ENCODE measurements at places on chromosomes 2 and 18.

DNA sequence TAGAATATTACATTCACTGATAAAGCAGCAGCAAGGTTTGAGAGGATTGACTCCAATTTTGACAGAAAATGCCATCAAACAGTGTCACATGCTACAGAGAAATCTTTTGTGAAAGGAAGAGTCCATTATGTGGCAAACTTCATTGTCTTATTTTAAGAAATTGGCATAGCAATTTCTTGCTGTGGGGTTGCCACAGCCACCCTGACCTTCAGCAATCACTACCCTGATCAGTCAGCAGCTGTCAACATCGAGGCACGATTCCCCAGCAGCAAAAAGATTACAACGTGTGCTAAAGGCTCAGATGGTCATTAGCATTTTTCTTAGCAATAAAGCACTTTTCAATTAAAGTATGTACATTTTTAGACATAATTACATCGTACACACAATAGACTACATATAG is 74.7 kb downstream of the PRKCE start:
- DNase-seq, result no peak

DNA sequence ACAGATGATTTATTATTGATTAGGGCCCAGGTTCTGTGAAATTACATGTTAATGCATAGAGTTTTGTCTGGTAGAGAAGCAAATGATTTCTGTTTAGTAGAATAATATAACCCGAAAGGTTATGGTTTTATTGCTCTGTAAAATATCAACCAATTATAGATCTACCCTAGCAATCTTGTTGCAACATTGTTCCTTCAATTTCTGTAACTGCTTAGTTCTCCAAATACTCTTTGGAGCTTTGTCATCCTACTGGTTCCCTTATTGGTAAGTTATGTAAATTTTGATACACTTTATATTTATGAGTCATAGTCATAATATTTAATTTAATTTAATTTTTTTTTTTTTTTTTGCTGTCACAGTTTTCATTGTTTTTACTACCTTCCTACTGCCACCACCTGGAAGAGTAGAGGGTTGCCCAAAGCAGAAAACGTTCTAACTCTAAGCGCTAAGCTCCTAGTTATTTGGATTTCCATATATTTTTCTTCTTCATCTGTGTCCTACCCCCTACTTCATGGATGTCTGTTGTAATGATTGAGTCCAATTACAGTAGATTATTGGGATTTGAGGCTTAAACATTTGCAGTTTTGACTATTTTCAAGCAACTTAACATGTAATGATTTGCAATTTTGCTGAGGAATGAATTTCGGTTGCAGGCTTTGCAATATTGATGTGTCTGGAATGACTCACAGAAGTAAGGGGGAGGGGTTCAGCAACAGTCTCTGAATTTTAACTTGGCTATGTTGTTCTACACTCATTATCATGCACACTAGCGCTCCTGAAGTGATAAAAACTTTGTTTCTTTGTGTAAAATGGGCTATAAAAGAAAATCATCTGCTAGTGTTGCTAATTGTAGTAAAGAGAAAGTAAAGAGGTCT is 51.1 kb downstream of the NABP1 start:
- DNase-seq, result no peak

- no peak for DNase-seq
Measured at GRCh38 chr2:236691799-236692167, 122.2 kb downstream of the ACKR3 start.

- DNase-seq, result no peak
Measured at GRCh38 chr2:216721141-216721540, 25.8 kb upstream of the IGFBP5 start.

DNA sequence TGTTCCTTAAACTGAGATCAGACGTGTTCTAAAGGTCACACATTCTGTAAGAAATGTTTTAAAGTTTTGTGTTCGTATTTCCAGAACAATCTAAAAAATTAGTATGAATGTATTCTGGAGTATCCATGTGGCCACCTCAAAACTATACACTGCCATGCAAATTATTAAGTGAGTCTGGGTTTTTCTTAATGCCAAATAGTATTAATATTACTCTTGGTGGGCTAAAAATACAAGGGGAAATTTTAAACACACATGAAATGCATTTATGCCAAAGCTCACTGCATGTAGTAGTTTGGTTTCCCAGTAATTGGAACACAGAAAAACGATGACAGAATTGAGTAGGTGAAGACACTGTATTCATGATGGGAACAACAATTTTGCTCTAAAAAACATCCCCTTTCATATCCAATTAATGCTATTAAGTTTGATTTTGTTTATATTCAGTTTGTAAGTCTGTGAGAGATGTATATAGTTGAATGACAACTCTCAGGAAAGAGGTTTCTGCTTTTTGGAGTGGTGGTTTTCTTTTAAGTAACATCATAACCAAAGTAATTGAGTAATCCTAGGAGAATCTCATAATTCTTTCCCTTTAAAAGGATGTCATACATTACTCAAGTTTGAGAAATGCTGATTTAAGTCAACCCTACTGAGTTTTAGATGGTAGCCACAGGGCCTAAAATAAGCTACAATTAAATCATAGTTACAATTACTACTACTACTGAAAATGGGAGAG is 75.7 kb upstream of the CDCA7 start:
- DNase-seq, result no peak

GRCh38 chr2:157509744-157510143 is 65.9 kb upstream of the CYTIP start:
- no peak for DNase-seq

DNA sequence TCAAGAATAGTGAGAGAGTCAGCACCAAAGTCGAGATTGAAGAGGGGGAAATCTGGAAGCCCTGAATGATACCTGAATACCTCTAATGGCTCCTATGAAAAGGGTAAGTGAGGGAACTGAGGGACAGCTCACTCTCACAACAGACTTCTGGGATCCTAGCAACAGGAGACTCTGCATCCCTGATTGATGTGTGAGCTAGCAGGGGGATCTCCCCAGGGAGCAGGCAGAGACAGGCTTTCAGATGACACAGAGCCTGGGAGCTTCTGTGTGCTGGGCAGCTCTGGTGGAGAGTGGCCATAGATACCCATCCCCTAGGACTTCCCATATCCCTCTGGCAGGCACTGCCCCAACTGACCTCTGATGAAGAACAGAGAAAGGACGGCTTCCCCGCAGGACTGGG is 206.2 kb downstream of the EXOC6B start:
- DNase-seq, result no peak

- DNase-seq, result no peak
Measured at GRCh38 chr2:10932345-10933151, 20.8 kb downstream of the KCNF1 start.

DNA sequence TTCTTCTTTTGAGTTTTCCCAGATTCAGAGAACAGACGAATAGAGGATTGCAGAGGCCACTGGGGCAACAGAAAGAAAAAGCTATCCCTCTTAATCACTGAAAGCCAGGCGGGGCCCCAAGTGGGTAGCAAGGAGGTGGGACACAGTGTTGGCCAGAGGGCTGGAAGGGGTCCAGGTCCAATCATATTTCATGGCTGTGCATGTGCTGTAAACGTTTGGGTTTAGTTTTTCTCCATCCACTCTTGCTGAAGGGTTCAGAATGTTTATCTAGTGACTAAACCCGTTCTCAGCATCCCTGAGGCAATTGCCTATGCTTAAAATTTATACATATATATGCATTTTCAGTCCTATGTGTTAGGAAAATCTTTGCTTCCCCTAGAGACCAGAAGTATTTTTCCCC is 99.4 kb upstream of the EPHA4 start:
- no peak for DNase-seq

GRCh38 chr2:231318954-231319353 is 76.6 kb upstream of the B3GNT7 start:
- no peak for DNase-seq

DNA sequence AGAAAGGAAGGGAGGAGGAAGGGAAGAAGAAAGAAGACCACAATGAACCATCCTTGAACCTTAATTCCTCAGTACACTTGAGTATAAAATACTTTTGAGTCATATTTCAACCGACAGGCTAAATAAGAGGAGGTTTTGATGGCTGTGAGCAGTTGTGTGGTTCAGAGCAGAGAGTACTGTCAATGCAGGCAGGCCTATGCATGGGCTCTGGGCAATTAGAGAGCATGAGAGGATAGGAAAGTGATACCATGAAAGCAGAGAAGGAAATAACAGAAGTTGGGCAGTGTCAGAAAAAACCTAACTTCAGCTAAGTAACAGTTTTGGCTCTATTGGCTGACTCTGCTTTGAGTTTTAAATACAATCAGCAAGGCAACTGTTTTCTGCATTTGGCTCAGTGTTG is 123.6 kb upstream of the STK17B start:
- DNase-seq, result no peak

DNA sequence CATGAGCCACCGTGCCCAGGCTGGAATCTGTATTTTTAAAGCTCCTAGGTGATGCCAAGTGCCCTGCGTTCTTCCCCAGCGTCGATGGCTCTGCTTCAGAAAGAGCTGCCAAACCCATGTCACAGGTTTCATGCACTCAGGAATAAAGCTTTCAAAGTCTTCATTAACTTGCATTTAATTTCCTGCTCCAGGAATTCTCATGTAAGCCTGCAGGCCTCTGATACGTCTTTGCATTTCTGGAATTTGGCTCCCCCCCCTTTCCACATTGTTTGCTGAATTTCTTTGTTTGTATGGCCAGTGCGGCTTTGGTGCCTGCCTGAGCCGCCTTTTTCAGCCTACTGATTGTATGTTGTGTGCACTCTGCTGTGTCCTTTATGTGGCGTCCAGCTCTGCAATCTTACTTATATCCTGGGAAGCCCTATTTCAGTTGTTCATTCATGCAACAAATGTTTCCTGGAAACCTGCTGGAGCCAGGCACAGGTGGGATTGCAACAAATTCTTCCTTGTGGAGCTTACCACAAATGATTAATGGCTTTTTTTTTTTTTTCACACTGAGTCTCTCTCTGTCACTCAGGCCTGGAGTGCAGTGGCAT is 17.9 kb upstream of the OTOF start:
- no peak for DNase-seq

DNA sequence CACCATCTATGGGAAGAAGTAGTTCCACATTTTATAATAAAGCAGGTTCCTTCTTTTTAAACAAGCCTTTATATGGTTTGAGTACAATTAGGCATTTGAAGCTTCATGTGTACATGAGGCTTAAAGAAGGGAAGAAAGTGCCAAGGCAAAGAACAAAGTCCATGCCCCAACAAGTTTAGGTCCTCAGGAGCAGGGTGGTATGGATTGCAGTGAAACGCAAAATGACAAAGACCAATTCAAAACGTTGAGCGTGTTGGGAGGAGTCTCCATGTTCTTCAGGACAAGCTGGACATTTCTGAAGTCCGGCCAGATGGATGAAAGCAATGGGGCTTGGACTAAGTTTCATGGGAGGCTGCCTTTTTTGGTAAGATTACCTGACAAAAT is 78.8 kb upstream of the FZD5 start:
- DNase-seq, result no peak

GRCh38 chr2:153589586-153589985 is 111.0 kb upstream of the RPRM start:
- DNase-seq, result no peak

DNA sequence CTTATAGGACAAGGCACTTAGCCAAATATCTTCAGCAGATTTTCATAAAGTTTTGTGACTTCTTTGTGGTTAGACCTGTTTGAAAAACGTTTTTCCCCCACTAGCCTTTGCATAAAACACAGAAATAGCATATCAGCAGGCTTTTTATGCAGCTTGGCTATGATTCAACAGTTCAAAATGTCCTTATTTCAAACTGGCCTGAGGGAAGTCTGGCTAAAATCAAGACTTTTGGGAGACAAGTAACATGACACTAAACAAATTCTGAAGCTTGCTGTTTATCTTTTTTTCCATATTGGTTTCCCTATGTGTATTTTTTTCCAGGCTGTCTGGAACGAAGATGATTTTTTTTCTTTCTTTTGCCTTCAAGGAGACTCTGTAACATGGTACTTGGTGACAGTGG is 95.1 kb upstream of the L3MBTL4 start:
- no peak for DNase-seq

DNA sequence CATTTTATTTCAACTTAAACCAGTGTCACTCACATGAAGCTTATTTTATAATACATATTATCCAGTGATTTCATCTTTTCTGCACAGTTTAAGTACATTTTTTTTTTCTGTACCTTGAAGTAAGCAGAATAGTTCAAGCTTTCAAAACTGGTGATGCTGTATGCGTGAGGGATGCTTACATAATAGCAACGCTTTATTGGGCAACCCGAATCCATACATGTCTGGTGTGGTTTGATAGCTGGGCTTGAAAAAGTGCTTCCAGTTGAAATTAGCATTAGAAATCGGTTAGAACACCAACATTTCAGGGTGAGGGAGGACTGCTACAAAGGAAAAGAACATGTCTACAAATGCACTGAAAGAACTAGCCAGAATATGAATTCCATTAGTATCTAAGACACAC is 117.4 kb downstream of the MBP start:
- DNase-seq, result no peak

DNA sequence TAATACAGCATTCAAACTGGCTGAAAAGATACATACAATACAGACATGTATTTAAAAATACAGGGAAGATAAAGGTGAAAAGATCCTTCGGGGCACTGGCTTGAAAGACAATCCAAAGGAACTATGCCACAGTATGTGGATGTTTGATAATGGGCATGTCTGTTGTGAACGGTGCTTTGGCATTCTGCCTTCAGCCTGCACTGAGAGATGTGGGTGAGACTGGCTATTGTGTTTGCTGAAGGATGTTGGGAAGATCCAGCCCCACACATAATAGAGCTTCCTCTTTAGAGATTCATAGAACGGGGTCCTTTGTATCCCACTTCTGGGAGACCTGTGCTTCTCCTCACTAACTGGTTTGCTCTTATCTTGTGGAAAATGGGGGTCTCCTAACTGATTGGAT is 65.1 kb upstream of the CXCR4 start:
- no peak for DNase-seq

DNA sequence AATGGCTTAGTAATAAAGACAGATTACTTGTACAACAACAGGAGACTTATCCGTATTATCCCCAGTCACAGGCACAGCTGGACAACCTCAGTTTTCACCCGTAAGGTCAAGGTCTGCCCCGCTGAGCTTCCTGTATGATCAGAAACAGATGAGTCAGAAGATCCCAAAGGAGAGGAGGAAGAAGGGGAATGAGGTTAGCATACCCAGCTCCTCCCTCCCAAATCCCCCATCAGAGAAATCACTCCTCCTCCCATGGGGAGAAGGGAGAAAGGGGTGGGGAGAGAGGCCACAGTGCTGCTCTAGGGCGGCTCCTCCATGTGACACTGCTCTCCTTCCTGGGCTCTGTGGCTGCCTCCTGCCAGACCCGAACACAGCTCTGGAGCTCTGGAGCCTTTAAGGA is 53.8 kb upstream of the SPTBN1 start:
- no peak for DNase-seq

- DNase-seq, result no peak
Measured at GRCh38 chr2:2696733-2697455, 365.8 kb upstream of the MYT1L start.

DNA sequence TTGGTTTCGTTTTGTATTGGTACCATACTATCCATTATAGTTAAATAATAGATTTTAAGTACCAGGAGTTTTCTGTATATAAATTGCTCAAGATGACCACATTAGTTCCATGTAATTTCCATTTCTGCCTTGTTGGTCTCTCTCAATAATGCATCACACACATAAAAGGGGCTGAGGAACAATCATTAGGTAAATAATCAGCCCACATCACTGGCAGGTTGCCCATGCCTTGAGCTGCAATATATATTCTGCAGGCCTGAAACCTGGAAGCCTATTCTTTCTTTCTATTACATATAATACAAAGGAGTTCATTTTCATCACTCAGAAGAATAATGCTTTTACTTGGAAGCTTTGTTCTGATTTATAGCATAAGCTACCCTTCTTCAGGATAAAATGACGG is 616.1 kb upstream of the PKDCC start:
- no peak for DNase-seq
